ENCODE measurements at places on chromosomes 7 and 10.

GRCh38 chr10:123583639-123584418 lies 82.3 kb upstream of the GPR26 start:
- DNase-seq: peak; percentile 63

DNA sequence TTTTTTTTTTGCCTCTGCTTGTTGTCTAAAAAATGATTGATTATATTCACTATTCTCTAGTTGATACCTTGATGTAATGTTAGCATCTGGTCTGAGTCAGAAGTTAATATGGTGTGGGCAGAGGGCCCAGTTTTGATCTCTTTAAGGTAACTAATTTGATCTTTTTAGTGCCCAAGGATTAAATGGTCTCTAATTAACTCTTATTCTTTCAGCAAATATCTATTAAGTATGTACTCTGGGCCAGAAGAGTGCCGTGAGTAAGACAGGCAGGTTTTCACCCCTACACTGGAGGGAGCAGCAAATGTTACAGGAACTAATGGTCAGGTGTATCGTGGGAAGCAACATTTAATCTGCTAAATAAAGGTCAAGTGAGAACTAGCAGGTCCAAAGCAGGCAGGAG lies 144.6 kb upstream of the COL1A2 start:
- peak; percentile 20 for DNase-seq

DNA sequence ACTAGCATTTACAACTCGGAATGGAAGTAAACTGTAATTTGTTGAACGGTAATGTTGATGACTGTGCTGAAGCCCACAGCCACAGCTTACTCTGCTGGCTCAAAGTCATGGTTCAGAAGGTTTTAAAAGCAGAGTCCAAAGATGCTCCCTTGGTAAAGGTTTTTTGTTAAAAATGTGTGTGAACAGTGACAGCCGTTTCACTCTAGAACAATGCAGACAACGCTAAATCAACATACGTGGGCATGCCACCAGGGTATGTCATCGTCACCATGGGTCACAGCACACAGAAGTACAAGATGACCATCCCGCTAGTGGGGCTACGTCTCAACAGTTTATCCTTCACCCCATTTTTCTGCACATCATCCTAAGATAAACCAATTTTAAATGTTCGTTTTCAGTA lies 106.5 kb upstream of the LANCL2 start:
- no peak for DNase-seq

DNA sequence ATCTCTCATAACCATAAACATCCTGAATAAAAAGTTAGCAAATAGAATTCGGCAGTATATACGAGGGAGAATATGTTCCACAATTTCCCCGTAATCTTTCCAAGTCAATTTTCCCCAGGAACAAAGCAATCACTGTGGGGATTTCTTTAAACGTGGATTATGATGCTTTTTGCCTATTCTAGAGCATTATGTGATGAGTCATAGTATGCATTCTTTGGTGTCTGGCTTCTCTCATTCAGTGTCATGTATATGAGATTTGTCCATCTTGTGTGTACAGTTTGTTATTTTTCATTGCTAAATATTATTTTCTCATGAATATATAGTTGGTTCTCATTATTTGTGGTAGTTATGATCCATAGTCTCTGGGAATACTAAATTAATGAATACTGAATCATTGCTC lies 9.9 kb upstream of the OR9A4 start:
- no peak for DNase-seq

DNA sequence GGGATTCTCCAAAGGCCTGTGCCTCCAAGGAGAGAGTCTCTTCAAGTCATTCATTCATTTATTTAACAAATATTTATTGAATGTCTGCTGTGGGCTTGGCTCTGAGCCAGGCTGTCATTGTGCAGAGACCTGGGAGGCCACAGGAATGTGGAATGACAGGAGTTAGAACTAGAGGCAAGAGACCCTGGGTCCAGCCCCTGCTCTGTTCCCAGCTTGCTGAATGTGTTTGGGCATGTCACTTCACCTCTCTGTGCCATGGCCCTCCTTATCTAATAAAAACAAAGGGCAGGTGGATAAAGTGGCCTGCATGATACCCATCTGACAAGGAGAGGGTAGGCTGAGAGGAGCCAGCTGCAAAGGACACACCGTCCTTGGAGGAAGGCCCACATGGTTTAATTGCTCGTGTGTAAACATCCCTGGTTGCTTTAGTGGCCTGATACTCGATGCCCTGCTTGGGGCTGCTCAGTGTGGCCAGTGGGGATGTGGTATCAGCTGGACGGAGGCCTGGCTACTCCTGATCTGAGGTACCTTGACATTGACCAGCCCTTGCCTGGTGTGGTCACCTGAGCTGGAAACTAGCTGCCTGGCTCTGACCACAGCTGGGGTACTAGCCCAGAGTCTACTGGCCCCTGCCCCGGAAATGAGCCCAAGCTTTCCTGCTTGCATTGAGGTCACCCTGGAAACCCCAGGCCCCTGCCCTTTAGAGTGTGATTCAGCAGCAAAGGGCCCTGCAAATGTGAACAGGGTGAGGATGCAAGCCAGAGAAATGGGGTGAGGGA lies 116.2 kb downstream of the CDH23 start:
- no peak for DNase-seq

DNA sequence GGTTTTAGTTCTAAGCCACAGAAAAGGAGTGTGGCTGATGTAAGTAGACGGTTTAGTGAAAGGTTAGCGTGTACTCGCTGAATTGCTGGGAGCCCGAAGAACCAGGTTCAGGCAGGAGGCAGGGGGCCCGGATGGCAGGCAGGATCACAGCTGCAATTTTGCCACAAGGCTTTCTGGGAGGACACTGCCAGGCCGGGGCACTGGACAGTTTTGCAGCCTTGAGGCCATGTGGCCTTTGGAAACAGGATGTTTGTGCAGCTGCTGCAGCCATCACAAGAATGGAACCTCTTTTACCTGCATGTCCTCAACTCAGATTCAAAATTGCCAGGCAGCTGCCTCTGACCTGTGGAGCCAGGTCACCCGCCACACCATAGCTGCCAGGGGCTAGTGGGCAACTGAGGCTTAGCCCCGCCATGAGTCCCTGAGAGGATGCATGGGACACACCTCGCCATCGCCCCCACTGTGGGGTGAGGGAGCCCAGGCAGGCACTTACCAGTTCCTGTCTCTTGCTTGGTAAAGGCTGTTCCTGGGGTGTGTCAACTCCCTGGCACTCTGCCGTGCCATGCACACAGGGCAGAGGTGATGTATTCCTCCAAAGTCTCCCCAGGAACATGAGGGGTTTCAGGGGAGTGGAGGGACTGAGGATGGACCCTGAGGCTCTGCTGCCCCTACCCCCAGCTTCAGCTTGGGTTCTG lies 188.6 kb downstream of the RPS24 start:
- DNase-seq: no peak

DNA sequence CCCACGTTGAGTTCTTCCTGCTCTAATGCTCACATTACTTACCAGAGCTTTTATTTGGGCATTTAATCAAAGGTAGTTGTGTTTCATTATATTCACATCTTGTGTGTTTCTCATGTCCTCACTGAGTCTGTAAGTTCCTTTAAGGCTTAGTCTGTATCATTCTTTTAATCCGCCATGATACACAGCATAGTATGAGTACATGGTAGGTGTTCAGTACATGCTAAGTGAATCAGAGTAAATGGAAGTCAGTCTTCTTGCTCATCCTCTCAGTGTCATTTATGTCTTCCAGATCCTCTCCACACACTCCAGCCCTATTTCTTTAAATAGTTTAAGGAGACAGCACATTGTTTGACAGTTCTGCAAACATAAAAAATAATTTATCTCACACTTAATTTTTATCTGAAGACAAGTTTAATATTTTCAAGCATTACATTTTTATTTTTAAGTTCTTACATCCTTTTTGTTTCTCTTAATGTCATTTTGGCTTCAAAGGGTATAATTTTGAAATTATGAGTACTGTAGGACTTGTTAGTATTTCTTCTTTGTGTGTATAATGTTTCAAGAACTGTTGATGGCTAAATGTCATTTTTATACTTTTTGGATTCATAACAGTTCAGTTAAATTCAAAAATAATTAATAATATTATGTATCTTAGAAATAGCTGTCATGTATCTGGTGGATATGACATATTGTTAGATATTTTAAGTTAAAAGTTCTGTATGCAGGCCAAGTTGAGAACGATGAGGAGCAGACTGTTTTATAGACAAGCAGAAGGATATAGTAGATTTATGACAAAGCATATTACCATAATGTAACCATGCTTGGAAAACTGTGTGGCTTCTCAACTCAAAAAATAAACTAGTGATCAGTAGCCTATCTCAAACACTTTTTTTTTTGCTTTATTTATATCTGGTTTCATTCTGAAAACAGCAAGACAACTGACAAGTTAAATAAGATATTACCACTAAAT lies 342.7 kb downstream of the LRMDA start:
- no peak for DNase-seq
